ENCODE measurements at places on chromosomes 7 and 10. TPM values are rescaled to one million over a fixed set of nuclear protein-coding genes. Genes with fewer than 3 reads are reported as not detected.

The INSYN2A gene
- total RNA-seq = not detected

The EPO gene
- total RNA-seq = 0.60 TPM

The TACC2 gene
- 98.0 TPM for total RNA-seq

The FAM25A gene
- not detected for total RNA-seq

- no peaks in the 10 kb centered on the region for H3K4me1 ChIP-seq
- no peak overlapping the region for H3K4me3 ChIP-seq
- H3K27ac ChIP-seq = no peak overlapping the region
- no peaks in the 10 kb centered on the region for H3K36me3 ChIP-seq
- no peak for DNase-seq
Observed at GRCh38 chr7:114468844-114469243, 54.2 kb downstream of the FOXP2 start.

- H3K27me3 ChIP-seq = no peaks in the 10 kb centered on the region
- H3K27ac ChIP-seq = no peak overlapping the region
- peak; percentile 69 for DNase-seq
Observed at GRCh38 chr7:81833401-81833800, 63.6 kb upstream of the HGF start.

DNA sequence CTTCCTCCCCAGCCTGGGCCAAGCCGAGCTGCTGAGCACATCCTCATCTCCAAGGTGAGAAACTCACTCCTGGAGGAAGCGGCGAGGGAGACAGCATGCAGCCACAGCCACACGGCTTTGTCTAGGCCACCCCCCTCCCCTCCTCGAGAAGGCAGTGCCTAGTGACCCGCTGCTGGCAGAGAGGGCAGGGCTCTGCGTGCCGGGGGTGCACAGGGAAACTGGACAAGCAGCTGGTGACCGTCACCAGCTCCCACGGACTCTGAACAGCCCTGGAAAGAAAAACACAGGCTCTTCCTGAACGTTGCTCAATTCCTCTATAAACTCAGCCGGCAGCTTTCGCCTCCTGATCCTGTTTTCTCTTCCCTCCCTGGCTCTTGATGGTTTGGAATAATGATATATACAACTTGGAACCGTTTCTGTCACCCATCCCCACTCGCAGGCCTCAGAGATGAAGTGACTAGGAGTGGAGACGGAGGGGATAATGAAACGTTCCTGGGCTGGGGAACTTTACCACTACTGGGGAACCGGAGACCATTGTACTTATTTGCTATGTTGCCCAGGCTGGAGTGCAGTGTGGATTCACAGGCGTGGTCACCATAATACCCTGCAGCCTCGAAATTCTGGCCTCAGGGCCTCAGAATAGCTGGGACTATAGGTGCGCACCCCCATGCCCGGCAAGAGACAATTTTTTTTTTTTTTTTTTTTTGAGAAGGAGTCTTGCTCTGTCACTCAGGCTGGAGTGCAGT is 19.3 kb downstream of the PAPOLB start:
- no peaks in the 10 kb centered on the region for H3K27me3 ChIP-seq
- peak; percentile 53 for DNase-seq
- peak overlapping the region; percentile 71 for H3K27ac ChIP-seq

DNA sequence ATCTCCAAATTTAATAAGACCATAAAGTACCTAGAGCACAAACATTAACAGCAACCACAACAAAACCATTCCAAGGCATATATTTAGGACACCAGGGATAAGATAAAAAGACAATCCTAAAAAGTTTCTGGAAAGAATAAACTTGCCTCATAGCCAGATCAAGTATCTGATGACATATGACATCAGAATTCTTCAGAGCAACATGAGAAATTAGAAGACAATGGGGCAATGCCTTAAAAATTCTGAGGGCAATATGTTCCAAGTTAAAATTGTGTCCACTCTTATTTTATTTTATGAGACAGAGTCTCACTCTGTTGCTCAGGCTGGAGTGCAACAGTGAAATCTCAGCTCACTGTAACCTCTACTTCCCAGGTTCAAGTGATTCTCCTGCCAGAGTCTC is 2.8 kb downstream of the EFCAB10 start:
- H3K4me3 ChIP-seq = no peak overlapping the region
- no peaks in the 10 kb centered on the region for H3K4me1 ChIP-seq
- DNase-seq = no peak
- H3K36me3 ChIP-seq = no peaks in the 10 kb centered on the region

DNA sequence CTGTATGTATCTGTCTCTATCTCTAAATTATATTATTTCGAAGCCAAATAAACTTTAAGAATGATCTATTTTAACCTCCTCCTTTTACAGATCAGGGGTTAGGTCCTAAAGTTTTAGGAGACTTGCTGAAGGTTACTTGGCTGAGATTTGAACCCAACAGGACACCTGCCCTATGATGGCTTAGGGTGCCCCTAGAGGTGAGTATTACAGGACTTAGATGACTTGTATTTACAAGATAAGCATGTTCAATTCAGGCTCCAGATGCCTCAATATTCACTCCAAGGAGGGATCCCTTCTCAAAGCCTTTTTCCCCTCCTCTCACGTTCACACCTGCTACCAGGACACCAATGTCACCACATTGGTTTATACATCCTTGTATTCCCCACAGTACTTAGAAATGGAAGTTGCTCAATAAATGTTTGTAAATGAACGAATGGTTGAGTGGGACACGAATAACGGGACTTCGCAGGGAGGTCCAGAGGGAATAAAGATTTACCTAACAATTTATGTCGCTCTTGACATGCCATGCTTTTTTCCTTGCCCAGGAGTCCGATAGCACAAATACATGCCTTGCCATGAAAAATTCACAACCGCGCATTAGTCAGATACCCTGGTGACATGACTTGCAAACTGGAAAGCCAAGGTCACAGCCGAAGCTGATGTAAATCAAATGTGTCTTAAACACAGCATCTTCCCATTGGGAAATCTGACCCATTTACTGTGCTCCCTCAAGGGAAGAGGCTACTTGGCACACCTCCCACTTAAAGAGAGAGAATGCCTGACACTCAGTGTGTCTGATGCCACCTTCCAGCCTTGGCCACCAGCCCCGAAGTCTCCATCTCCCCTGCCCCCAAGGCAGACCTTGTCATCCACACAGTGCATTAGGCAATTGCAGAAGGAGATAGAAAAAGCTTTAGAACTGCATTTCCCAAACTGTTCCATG is 872.2 kb upstream of the AUTS2 start:
- peaks cover 24% of the 10 kb centered on the region for H3K27me3 ChIP-seq
- no peaks in the 10 kb centered on the region for H3K36me3 ChIP-seq
- H3K4me3 ChIP-seq = no peak overlapping the region
- no peaks in the 10 kb centered on the region for H3K4me1 ChIP-seq
- DNase-seq = no peak

- no peak for DNase-seq
- no peaks in the 10 kb centered on the region for H3K4me1 ChIP-seq
- no peaks in the 10 kb centered on the region for H3K36me3 ChIP-seq
- H3K27me3 ChIP-seq = no peaks in the 10 kb centered on the region
- H3K4me3 ChIP-seq = no peak overlapping the region
- H3K27ac ChIP-seq = no peak overlapping the region
Observed at GRCh38 chr10:7030134-7030855, 380.5 kb downstream of the SFMBT2 start.

- H3K4me1 ChIP-seq = peaks cover 11% of the 10 kb centered on the region
- no peak overlapping the region for H3K4me3 ChIP-seq
- H3K27me3 ChIP-seq = no peaks in the 10 kb centered on the region
- DNase-seq = no peak
Observed at GRCh38 chr10:82463614-82464013, 588.6 kb downstream of the NRG3 start.

- no peaks in the 10 kb centered on the region for H3K27me3 ChIP-seq
- peak overlapping the region; percentile 93 for H3K27ac ChIP-seq
- H3K4me1 ChIP-seq = peaks cover 51% of the 10 kb centered on the region
- peaks cover 6% of the 10 kb centered on the region for H3K36me3 ChIP-seq
- no peak overlapping the region for H3K4me3 ChIP-seq
- peak; percentile 64 for DNase-seq
Observed at GRCh38 chr7:151137076-151137675, 30.3 kb downstream of the GBX1 start.

- no peaks in the 10 kb centered on the region for H3K27me3 ChIP-seq
- H3K4me1 ChIP-seq = peaks cover 10% of the 10 kb centered on the region
- H3K36me3 ChIP-seq = no peaks in the 10 kb centered on the region
- no peak overlapping the region for H3K4me3 ChIP-seq
- no peak for DNase-seq
Observed at GRCh38 chr10:122303271-122304053, 32.4 kb downstream of the BTBD16 start.

- H3K4me1 ChIP-seq = no peaks in the 10 kb centered on the region
- no peak for DNase-seq
- no peak overlapping the region for H3K4me3 ChIP-seq
- no peaks in the 10 kb centered on the region for H3K36me3 ChIP-seq
Observed at GRCh38 chr10:93513091-93513490, 16.7 kb downstream of the CEP55 start.

DNA sequence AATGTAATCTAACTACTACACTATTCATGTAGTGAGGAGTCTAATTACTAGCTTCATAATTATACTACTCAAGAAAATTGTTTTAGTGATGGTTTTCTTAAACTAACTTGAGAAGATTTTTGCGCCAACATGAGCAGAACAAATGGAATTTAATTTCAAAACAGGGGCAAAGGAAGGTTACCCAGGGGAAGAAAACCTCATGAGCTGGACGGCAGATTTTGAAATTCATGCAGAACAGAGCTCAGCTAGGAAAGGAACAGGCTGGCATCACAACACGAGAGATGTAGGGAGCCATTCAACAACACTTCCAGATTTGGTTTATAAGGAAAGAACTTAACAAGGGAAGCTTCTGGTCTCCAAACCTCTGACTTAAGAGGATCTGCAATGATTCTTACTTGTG is 235.3 kb upstream of the PRKCQ start:
- no peak overlapping the region for H3K4me3 ChIP-seq
- H3K36me3 ChIP-seq = no peaks in the 10 kb centered on the region
- H3K27ac ChIP-seq = no peak overlapping the region
- DNase-seq = no peak

- no peaks in the 10 kb centered on the region for H3K27me3 ChIP-seq
- DNase-seq = no peak
- H3K4me1 ChIP-seq = peaks cover 30% of the 10 kb centered on the region
- H3K36me3 ChIP-seq = peaks cover 4% of the 10 kb centered on the region
Observed at GRCh38 chr7:100546129-100546925, 7.3 kb downstream of the AGFG2 start.

Measured in cardiac muscle cell (in vitro differentiated cells and primary cell).